ENCODE measurements at places on chromosomes 1 and 21. TPM values are rescaled to one million over a fixed set of nuclear protein-coding genes. Genes with fewer than 3 reads are reported as not detected.

TCHHL1 gene
- not detected for total RNA-seq

VWA1 gene
- total RNA-seq, result 4.7 TPM

ICOSLG gene
- 6.0 TPM for total RNA-seq

AVPR1B gene
- total RNA-seq, result not detected

DNALI1 gene
- not detected for total RNA-seq

FHAD1 gene
- total RNA-seq, result not detected

INSRR gene
- total RNA-seq, result 1.1 TPM

MAP10 gene
- 3.2 TPM for total RNA-seq

NUP133 gene
- total RNA-seq, result 49.2 TPM

HHIPL2 gene
- total RNA-seq, result 0.16 TPM

STIL gene
- 27.6 TPM for total RNA-seq

NHLH2 gene
- not detected for total RNA-seq

PDC gene
- not detected for total RNA-seq

IFI44L gene
- 7.5 TPM for total RNA-seq

OLFML2B gene
- not detected for total RNA-seq

DPT gene
- not detected for total RNA-seq

FMO4 gene
- 1.8 TPM for total RNA-seq

MANEAL gene
- total RNA-seq, result 1.1 TPM

RGS4 gene
- total RNA-seq, result not detected

SLC45A1 gene
- total RNA-seq, result 0.80 TPM

YOD1 gene
- 8.1 TPM for total RNA-seq

CELA3B gene
- total RNA-seq, result not detected

MMP23B gene
- 0.94 TPM for total RNA-seq

FMO2 gene
- not detected for total RNA-seq

LRRC8C gene
- 56.5 TPM for total RNA-seq

ANGPTL3 gene
- total RNA-seq, result not detected

SCAMP3 gene
- 113 TPM for total RNA-seq

CELA3A gene
- total RNA-seq, result not detected

CD160 gene
- total RNA-seq, result not detected

FOXO6 gene
- 0.11 TPM for total RNA-seq

CCDC27 gene
- not detected for total RNA-seq

REN gene
- total RNA-seq, result not detected

TIAM1 gene
- total RNA-seq, result 110 TPM

TEX38 gene
- not detected for total RNA-seq

SYPL2 gene
- total RNA-seq, result 0.11 TPM

IBA57 gene
- total RNA-seq, result 7.9 TPM

ST6GALNAC3 gene
- total RNA-seq, result 0.53 TPM

SPRR2B gene
- not detected for total RNA-seq

NBPF20 gene
- 0.82 TPM for total RNA-seq
